ENCODE measurements at places on chromosomes 2 and 18.

GRCh38 chr2:89829828-89830227 lies 1138.4 kb downstream of the RPIA start:
- DNase-seq: no peak

- DNase-seq: peak; percentile 64
Observed at GRCh38 chr2:105827351-105828096, 82.8 kb downstream of the NCK2 start.

GRCh38 chr2:57139179-57139578 lies 907.4 kb upstream of the VRK2 start:
- DNase-seq: no peak

DNA sequence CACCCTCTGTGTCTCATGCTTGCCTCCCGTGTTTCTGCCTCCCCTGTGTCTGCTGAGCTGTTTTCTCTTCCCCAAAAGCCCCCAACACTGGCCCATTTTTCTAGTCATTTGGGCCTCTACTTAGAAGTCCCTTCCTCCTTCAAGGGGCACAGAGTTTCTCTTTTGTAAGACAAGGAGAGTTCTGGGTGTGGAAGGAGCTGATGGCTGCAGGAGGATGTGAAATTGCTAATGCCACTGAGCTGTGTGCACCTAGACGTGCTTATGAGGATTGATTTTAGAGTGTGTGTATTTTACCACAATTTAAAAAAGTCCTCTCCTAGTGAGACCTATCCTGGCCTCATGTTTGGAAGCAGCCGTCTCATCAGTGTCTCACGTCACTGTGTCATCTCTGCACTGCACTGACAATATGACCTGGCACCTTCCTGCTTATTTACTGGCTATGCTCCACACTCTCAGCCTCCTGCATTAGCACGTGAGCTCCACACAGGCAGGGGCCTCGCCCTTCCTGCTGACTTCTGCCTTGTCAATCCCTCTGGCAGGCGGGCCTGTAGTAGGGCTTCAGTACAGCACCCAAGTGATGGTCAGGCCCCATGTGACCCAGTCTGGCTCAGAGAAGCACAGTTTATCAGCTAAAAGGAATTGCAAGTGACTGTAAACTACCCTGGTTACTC lies 8.0 kb upstream of the MBP start:
- DNase-seq: no peak

GRCh38 chr18:686339-687111 lies 25.9 kb downstream of the ENOSF1 start:
- DNase-seq: no peak

DNA sequence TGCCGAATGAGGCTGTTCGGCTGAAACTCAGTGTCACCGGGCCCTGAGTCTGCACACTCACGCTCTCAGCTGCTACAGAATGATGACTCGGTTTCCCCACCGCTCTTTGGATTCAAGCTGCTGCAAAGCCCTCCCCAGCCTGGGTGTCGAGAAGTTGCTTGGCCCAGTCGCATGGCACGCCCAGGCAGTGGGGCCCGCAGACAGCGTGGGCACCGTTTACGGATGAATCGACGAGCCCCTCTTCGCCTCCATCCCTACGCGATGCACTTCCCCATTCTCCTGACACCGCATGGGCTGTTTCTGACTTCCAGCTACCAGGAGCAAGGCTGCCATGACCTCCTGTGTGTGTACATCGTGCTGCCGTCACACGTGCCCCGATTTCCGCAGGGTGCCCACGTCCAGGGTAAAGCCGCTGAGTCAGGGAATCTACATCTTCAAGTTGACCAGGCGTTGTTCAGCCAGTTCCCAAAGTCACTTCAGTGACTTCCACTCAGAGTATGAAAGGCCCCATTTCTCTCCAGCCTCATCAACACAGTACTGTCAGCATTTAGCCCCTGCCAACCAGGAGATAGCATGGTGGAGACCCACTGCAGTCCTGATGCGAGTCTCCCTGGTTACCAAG lies 60.3 kb upstream of the GPC1 start:
- no peak for DNase-seq

- DNase-seq: no peak
Observed at GRCh38 chr2:237496428-237496827, 9.4 kb downstream of the MLPH start.

GRCh38 chr2:226439337-226439736 lies 360.3 kb downstream of the IRS1 start:
- DNase-seq: peak; percentile 85

- no peak for DNase-seq
Observed at GRCh38 chr2:195279840-195280427, 377.1 kb upstream of the SLC39A10 start.

- DNase-seq: no peak
Observed at GRCh38 chr2:156115338-156115737, 217.2 kb downstream of the NR4A2 start.

GRCh38 chr2:174561283-174561971 lies 36.2 kb downstream of the WIPF1 start:
- DNase-seq: no peak

GRCh38 chr2:5845798-5846330 lies 153.7 kb downstream of the SOX11 start:
- DNase-seq: no peak

- DNase-seq: no peak
Observed at GRCh38 chr2:219455581-219455980, 20.9 kb downstream of the SPEG start.

- DNase-seq: no peak
Observed at GRCh38 chr2:191889931-191890330, 43.0 kb upstream of the CAVIN2 start.

- no peak for DNase-seq
Observed at GRCh38 chr2:119760237-119760955, 674 bp downstream of the PTPN4 start.

DNA sequence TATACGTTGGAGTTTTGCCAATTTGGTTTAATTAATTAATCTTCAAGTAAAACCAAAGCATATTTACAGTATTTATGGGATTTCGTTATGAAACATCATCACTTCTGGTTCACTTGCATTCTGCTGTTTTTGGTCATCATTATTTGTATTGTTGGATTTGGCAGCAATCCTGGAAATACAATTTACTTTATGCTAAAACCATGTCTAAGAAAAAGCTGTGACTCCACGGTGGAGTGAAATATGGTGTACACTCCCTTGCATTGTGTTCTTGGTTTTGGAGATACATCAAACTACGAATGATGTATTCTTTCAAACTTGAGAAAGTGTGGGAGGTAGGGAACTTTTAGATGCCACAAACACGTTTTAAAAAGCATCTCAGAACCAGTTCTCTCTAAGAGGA lies 106.4 kb downstream of the CTAGE1 start:
- DNase-seq: no peak

GRCh38 chr2:99899058-99899855 lies 243.1 kb downstream of the AFF3 start:
- no peak for DNase-seq
